AG10803 (cell line): ENCODE measurements at places on chromosomes 3 and 15.

DNA sequence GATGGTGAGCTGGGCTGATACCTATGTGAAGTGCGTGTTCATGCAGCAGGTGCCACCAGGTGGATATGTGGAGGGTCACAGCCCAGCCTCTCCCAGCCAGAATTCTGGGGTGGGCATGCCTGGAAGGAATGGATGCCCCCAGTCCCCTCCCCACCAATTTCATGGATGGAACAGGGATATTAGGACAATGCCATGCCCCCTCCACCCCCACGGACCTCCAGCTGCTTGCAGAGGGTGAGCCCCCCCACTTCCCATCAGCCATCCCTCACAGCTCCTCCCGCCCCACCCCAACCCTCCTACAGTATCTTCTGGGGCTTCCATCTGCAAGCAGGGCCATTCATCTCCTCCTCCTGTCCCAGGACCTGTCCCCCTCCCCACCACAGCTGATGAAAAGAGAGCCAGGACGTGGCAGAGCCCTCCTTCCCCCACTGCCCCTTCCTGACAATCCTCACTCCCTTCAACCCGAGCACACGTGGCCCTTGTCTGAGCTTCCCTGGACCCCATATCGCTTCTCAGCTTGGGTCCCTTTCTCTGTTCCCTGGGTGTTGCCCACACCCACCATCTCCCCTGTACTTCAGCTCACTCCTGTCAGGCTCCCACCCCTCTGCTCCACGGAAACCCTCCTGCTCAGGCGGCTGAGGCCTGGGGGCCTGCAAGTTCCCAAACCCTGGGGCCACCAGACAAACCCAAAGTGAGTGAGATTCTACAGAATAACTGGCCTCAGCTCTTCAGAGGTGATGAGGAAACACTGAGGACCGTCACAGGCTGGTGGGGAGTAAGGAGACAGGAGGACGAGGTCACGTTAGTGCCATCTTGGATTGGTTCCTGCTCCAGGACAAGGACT is 2.8 kb upstream of the SEMA3G start:
- no peak for DNase-seq

- no peak for DNase-seq
Observed at GRCh38 chr15:101709466-101709865, 14.8 kb downstream of the TARS3 start.

- DNase-seq = peak; percentile 99
Observed at GRCh38 chr3:29693863-29694262, 413.0 kb downstream of the RBMS3 start.

GRCh38 chr3:98291332-98291957 is 9.1 kb downstream of the OR5H2 start:
- DNase-seq = no peak

DNA sequence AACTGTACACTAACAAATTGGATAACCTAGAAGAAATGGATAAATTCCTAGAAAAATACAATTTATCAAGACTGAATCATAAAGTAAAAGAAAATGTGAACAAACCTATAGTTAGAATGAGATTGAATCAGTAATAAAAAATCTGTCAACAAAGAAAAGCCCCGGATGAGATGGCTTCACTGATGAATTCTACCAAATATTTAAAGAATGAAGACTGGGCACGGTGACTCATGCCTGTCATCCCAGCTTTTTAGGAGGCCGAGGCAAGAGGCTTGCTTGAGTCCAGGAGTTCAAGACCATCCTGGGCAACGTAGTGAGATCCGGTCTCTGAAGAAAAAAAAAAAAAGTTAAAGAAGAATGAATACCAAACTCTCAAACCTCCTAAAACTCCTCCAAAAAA is 17.7 kb upstream of the AP4E1 start:
- peak; percentile 29 for DNase-seq

- DNase-seq = no peak
Observed at GRCh38 chr3:60514085-60514649, 737.1 kb downstream of the FHIT start.

DNA sequence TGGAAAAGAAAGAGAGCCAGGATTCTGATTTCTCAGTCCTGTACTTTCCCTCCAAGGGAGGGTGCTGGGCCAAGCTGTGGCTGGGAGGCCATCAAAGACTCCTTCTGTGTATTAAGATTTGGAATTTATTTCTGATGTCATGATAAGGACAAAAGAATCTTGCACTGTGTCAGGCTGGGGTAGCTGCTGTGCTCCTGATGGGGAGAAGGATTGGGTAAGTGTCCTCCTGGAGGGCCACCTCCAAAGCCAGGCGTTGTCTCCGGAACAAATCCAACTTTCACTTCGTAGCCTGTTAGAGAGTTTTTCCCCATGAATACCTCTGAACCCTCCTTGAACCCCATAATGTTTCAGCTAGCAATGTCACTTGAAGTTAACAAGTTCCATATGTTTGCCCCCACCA is 29.9 kb downstream of the CLDN11 start:
- peak; percentile 41 for DNase-seq

DNA sequence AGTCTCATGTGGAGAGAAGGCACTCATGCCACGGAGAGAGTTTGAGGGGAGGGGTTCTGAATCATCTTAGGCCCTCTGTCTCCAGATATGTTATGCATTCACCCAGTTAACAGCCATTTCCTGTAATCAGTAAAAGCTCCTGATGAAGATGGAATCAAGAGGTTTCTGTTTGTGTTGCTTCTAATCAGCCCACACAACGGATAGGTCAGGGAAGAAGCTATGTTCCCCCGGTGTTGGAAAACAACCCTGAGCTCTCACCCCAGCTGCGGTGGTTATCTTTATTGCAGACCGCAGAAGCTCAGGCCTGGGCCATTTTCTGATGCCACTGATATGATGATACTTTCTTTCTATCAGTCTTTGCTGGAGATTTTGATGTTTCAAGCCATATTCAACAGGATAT is 338.5 kb upstream of the ONECUT1 start:
- DNase-seq = no peak

DNA sequence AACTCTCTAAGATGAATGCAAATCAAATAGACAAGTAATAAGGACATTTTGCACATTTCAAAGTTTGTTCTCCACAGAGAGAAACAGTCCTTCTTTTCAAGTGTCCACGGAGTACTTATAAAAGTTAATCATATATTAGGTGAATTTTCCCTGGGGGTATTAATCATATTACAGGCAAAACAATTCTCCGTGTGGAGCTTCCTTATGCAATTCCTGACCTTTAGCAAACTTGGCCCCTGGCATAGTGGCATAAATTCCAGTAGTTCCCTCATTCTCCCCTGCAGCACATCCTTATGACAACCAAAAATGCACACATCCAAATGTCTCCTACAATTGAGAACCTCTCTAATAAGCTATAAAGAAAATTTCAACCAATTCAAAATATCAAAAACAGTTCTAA is 34.4 kb downstream of the FSIP1 start:
- peak; percentile 73 for DNase-seq

- no peak for DNase-seq
Observed at GRCh38 chr15:76501011-76501410, 164.4 kb downstream of the ISL2 start.

- DNase-seq = no peak
Observed at GRCh38 chr15:48664436-48664835, 18.9 kb upstream of the FBN1 start.

DNA sequence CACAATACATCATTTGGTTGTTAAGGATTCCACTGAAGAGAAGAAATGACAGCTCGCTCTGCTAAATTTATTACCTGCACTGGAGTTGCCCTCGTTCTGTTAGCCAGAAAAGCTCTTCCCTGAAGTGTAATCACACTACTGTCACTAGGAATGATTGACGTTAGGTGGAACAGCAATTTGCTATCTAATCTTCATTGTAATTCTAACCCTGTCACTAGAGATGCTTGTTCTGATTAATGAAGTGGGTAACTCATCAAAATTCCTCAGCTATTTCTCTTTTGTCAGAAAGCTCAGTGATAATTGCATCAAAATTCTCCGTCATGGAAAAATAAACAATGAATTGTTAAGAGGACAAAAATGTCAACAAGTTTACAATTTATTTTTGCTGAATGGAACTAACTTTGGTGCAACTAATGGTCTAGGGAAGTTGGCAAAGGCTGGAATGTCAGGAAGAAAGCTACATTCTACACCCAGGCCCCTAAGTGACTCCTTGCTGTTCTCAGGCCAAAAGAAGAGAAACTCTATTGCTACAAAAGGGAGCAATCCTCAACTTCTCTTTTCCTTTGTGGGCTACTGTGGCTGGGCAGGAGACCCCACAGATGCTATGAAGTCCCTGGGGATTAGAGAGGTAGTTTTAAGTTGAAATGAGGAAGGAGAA is 34.1 kb downstream of the CCDC191 start:
- DNase-seq = peak; percentile 4

DNA sequence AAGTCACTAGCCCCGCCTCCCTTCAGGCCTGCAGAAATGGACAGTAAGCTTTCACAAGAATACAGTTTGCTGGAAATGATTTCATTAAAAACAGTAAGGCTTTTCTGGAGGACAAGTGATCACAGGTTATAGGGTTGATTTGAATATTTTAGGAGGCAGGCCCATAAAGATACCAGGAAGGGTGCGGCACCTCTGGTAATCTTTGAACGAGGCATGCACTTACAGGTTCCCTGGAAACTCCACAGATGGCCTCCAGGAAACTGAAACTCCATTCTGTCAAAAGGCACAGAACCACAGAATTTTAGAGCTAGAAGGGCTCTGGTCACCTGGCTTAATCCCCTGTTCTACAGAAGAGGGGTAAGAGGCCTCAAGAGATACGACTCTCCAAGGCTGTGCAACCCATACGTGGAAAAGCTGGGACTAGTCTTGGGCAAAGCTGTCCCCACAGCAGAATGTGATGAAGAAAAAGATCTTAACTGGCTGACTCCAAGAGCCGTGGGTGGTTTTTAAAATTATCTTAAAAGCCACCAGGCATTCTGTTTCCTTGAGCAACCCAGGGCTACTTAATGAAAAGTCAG is 1.2 kb downstream of the STARD5 start:
- DNase-seq = no peak

- DNase-seq = no peak
Observed at GRCh38 chr15:50095938-50096821, 22.9 kb downstream of the ATP8B4 start.

DNA sequence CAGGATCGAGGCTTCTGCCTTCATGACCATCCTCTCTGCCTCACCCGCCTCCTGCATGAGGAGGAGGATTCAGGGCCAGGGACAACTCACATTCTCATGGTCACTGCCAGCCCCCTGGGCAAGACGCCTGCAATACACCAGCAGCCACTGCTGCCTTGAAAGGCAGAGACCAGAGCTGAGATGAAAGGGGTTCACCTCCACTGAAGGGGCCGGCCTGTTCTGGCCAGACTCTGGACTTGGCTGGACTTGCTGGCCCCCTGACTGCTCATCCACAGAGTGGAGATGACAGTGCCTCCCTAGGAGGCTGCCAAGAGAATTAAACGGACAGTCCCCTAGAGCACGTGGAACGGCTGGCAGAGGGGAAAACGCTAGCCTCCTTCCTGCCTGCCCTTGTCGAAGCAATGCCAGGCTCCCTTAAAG is 35.2 kb downstream of the MGLL start:
- DNase-seq = peak; percentile 39

DNA sequence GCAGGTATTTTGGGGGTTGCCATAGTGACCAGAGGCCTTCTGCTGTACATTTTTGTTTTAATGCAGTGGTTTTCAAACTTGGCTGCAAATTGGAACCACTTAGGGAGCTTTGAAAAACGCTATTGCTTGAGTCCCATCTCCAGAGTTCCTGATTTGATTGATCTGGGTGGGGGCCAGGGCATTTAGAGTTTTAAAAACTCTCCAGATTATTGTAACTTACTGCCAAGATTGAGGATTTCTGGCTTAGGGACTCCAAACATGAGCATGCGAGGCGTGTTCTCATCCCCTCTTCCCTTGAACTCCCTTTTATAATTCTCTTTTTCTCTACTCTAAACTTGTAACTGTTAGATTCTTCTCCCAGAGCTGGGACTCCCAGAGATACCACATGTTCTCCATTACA is 340.8 kb upstream of the SUCLG2 start:
- DNase-seq = no peak

DNA sequence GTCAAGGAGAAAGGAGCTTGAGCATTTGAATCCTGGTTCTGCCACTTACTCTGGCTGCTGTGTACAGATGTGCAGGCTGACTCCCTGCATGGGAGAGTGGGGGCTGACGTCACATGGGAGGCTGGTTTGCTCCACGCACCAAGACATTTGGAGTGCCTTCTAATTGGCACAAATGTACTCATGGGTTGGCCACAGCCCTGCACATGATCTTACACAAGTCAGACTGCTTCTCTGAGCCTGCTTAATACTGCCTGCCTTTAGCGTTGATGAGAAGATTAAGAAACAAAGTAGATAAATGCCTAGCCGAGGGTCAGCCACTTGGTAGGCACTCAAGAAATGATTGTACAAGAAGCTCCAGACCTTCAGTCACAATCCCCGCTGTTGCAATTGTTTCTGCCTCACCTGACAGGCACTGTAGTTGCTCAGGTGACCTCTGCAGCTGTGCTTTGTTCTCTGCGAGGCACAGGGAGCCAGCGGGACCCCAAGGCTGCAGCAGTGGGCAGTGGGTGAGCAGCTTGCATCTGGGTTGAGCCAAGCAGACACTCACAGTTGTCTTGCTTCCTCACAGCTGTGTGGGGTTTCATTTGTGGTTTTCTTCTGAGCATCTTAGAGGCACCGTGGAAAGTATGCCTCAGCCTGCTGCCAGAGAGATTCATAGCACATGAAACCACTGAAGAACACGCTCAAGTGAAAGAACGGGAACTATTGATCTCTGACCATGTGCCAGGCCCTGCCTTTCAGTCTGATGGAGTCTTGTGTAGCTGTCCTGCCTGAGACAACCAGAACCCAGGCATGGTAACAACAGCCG is 33.1 kb downstream of the GRK7 start:
- DNase-seq = peak; percentile 91

DNA sequence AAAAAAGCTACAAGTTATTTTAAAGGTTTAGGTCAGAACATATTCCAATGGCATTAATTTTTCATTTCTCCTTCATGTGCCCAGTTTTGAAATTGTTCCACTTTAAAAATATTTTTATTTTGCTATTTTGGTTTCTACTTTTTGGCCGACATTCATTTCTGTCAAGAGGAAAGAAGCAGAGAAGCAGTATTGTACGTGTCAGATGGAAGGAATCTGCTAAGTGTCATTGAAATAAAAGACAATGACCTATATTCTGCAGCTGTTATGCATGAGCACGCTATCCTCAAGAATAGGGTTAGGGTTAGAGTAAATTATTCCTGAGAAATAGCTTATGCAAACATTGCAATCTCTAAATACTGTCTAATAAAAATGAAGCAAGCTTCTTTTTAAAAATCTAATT is 941.7 kb downstream of the TUSC7 start:
- DNase-seq = peak; percentile 23
